Activated naive CD8-positive, alpha-beta T cell treated with anti-CD3 and anti-CD28 coated beads, Interleukin-2, amount 50 U/mL, for 24 hours (primary cell): ENCODE measurements at places on chromosomes 7 and 10.

- DNase-seq: no peak
These were observed 669 bp upstream of the AP5Z1 start for GRCh38 chr7:4774658-4775249.

DNA sequence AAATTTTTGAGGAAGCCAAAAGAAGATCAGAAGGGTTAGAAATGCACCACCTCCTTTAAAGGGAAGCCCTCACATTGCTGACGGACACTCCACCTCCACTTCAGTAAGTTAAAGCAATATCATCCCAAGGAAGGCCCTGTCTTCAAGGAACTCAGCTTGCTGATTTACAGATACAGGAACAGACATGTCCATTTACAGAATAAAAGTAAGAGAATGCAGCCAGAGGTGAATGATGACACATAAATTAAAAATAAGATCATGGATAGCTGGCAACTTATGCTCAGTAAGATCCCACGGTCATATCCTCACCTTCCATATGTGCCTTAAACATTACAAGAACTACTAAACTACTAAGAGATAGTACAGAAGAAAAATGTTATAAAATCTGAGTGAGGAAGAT lies 20.4 kb downstream of the GRB10 start:
- DNase-seq: no peak

DNA sequence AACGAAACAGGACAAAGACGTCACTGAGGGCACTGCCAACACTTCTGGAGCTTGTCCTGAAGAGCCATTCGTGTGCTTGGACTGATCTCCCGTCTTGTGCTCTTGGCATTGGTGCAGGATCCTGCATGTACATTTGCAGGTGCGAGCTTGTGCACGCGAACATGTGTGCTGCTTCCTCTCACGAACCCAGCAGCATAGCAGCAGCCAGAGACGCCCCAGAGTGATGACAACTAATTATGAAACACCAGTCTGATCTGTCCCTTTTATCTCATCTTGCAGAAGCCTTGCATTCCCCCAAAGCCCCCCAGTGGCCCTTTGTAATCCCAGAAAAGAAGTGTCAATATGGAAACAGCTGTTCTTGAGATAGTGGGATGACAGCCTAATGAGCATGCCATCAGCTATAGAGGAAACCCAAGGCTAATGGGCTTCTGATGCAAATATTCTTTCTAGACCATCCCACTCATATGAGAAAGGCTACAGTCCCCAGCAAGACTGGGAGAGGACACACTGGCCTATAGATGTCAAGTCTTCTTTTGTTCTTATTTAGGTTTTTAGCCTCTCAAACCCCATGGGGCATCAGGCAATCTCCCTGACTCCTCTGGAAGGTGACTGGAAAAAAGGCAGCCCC lies 310.6 kb downstream of the FRMD4A start:
- DNase-seq: no peak

DNA sequence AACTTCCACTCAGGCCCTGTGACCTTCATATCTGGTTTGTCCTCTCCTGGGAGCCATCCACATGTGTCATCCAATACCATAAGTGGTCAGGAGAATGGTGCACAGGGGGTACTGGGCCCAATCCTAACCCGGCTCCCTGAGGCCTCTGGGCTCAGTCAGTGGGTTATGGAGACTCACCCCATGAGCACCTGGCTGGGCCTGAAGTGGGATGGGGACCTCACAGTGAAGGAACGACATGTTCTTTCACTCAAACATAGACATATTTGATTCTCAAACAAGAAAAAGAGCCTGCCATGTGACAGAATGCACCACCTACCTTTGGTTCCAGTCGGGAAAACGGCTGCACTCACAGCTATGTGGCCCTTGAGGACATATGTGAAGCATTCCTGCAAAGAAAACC lies 51.8 kb downstream of the XPNPEP1 start:
- no peak for DNase-seq

- DNase-seq: no peak
These were observed 359.8 kb downstream of the PCDH15 start for GRCh38 chr10:54441275-54441674.

DNA sequence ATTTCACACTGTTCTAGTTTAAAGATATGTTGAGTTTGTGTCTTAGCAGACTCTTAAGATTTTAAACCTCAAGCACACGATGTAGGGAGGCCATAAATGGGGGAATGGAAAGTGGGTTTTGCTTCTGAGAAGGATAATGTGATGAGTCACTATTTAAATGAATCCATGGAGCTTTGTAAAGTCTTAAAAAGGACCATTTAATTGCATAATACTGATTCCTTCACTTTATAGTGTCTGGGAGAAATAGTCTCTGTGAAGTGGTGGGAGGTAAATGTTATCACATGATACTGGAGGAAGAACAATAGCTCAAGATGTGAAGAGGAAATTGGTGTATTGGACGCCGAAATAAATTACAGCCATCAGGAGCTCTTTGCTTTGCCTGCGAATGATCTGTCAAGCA lies 84.0 kb upstream of the MYO3A start:
- no peak for DNase-seq

DNA sequence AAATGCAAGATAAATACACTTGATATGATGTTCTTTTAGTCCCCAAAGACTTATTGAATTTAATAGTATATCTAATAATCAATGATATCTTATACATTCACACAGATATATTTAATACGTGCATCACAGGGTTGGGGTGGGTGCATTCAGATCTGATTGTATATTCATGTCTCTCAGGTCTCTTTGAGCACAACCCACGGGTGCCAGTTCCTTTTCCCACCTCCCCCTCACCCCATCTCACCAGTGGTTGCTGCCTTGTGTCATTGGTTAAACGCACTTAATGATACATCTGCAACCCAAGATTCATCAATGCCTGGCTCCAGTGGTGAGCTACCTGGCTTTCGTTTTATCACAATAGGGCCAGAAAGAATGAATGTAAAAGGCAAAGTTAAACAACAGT lies 6.2 kb downstream of the LRIT1 start:
- DNase-seq: no peak

DNA sequence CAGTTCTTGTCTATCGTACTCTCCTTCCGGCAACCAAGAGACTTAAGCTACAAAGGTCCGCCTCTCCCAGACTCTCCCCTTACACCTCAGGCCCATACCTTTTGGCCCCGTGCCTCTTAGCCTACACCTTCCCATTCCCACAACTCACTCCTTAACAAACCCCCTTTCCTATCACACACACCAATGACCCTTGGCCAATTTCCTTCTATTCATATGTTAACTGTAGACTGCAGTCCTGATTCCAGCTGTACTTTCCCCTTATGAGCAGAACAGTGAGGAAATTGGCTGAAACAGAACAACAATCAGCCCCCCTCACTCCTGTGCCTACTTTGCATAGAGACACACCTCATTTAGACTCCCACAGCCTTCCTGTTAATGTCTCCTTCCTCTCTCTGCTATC lies 1.4 kb upstream of the TMEM139 start:
- DNase-seq: no peak

GRCh38 chr10:50416881-50417280 lies 165.6 kb upstream of the ASAH2 start:
- no peak for DNase-seq
